ENCODE measurements at places on chromosomes 4 and X. TPM values are rescaled to one million over a fixed set of nuclear protein-coding genes. Genes with fewer than 3 reads are reported as not detected.

DNA sequence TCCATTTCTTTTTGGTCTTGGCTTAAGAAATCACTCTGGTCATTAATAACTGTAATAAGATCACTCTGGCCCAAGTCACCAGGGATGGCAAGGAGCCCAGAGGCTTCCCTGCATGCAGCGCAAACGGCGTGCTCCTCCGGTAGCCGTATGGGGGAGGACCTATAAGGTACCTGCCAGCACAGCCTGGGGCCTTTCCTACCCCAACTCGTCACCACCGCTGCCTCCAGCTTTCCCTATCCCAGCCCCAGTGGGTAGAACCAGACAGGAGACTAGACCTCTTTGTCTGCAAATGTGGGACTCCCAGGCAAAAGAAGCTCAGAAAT lies 25.9 kb downstream of the HAND2 start:
- no peaks in the 10 kb centered on the region for H3K4me1 ChIP-seq
- H3K27ac ChIP-seq = no peak overlapping the region
- no peaks in the 10 kb centered on the region for H3K27me3 ChIP-seq
- H3K36me3 ChIP-seq = no peaks in the 10 kb centered on the region
- no peak for DNase-seq

DNA sequence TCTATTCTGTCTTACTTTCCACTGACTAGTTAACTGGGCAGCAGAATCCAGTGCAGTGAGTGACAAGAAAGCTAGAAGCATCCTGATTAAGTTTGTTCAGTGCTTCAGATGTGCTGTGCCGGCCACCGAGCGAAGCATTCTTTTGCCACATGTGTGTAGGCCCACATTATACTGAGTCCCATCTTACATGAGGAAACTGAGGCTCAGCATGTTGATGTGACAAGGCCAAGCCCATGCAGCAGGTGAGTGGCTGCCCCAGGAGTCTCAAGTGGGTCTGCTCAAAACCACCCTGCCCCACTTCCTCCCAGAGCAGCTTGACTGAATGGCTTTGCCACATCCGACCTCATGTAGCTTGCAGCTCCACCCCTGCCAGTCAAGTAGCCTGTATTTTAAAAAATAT lies 50.5 kb downstream of the RHOH start:
- H3K27ac ChIP-seq = no peak overlapping the region
- H3K27me3 ChIP-seq = no peaks in the 10 kb centered on the region
- no peak overlapping the region for H3K4me3 ChIP-seq
- H3K36me3 ChIP-seq = no peaks in the 10 kb centered on the region
- H3K4me1 ChIP-seq = no peaks in the 10 kb centered on the region
- no peak for DNase-seq

DNA sequence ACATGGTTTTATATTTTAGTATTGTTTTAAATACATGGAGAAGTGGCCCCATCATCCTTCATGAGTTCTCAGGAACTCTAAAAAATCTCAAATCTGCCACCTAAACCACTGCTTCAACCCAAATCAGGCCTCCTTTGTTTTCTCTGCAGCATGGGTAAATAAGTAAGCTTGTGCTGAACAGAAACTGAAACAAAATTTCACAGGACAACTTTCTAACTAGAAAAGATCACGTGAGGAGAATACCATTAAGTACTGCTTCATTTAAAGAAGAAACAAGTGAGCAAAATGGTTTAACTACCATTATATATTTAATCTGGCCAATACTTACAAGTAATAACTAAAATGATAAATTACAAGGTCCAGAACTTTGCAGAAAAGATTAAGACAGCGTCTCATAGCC lies 2.5 kb downstream of the ARAP2 start:
- H3K4me3 ChIP-seq = peak overlapping the region; percentile 66
- peaks cover 6% of the 10 kb centered on the region for H3K4me1 ChIP-seq
- H3K27me3 ChIP-seq = no peaks in the 10 kb centered on the region
- no peaks in the 10 kb centered on the region for H3K36me3 ChIP-seq
- no peak for DNase-seq

GRCh38 chrX:150282953-150283352 lies 80.2 kb upstream of the MAMLD1 start:
- no peak for DNase-seq
- no peaks in the 10 kb centered on the region for H3K27me3 ChIP-seq
- H3K4me3 ChIP-seq = no peak overlapping the region
- no peaks in the 10 kb centered on the region for H3K4me1 ChIP-seq
- no peaks in the 10 kb centered on the region for H3K36me3 ChIP-seq

DNA sequence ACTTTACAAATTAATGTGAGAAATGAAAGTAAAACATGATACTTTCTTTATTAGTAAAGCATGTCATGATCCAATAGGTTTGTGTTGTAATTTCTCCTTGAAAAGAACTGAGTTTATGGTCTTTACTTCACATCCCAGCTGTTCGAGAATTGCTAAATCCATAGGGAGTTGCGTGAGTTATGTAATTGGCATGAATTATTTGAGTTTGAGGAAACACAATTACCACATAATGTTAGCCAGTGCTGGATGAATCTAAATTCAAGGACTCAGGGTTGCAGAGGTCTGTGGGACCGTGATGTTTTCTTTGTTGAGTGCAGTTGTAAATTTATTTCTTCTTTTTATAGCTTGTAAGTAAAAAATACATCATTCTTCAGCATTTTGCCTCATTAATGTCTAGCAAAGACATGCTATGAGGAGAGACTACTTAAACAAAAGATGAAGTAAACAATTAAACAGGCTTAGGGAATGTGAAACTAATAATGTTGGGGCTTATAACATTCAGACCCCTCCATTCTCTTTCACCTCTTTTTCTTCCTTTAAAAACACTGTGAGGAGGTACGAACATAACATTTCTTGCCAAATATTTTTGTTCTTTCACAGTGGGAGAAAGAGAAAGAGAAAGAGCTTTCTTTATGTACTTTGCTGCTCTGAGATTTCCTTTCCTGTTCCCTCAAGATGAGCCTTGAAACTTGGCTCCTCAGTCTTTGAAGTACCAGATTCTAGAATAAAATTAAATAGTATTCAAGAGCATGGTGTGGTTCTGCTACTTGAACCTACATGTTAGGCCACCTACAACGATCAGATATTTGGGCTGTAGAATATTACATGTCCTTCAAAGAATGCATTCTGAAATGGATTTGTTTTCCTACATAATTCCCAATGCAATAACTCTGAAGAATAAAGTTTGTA lies 159.6 kb upstream of the ANK2 start:
- no peaks in the 10 kb centered on the region for H3K4me1 ChIP-seq
- peak overlapping the region; percentile 39 for H3K4me3 ChIP-seq
- H3K27ac ChIP-seq = peak overlapping the region; percentile 81
- no peak for DNase-seq
- no peaks in the 10 kb centered on the region for H3K36me3 ChIP-seq
- H3K27me3 ChIP-seq = no peaks in the 10 kb centered on the region

GRCh38 chr4:55503169-55503568 lies 43.5 kb downstream of the CLOCK start:
- no peaks in the 10 kb centered on the region for H3K27me3 ChIP-seq
- no peak overlapping the region for H3K27ac ChIP-seq
- H3K4me1 ChIP-seq = peaks cover 6% of the 10 kb centered on the region
- peaks cover 9% of the 10 kb centered on the region for H3K36me3 ChIP-seq

DNA sequence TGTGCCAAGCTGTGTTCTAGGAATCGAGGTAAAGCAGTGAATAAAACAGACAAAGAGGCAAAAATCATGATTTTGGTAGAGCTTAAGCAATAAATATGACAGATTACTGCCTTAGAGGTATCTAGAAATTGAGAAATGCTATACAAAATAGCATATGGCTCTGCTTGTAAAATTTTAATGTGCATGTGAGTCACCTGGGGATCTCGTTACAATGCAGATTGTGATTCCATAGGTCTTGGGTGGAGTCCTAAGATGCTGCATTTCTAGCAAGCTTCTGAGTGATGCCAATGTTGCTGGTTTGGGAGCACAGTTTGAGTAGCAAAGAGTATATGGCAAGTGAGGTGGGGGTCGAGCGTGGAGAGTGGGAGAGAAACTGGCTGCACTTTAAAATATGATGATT lies 697.3 kb upstream of the MAGEB2 start:
- no peak for DNase-seq
- no peaks in the 10 kb centered on the region for H3K27me3 ChIP-seq

DNA sequence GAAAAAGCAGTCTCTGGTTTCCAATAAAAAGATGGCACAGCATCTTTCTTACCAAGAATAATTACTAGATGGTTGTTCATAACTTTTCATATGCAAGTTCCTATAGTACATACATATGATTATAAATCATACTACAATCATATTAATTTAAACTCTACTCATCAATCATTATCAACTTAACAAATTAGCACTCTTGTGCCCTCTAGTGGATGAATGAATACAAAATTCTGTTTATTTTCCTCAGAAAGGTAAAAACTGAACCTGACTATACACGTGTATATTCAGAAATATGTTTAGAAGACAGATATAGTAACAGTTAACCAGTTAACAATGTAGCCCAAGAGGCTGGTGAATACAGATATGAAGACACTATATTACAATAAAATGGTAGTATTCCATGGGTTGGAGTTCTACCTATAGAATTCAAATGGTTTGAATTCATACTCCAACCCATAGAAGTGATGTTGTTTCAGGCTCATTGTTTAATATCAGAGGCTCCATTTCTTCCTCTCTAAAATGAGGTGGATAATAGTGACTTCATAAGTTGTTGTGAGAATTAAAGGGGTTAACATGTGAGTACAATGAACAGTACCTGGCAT lies 100.0 kb downstream of the ADAMTS3 start:
- no peak for DNase-seq
- no peak overlapping the region for H3K27ac ChIP-seq
- no peak overlapping the region for H3K4me3 ChIP-seq
- no peaks in the 10 kb centered on the region for H3K36me3 ChIP-seq
- peaks cover under 1% of the 10 kb centered on the region for H3K4me1 ChIP-seq

- H3K4me3 ChIP-seq = no peak overlapping the region
- H3K27ac ChIP-seq = no peak overlapping the region
- no peak for DNase-seq
- no peaks in the 10 kb centered on the region for H3K4me1 ChIP-seq
- no peaks in the 10 kb centered on the region for H3K27me3 ChIP-seq
- H3K36me3 ChIP-seq = no peaks in the 10 kb centered on the region
These were observed 878.7 kb upstream of the TENM3 start for GRCh38 chr4:181364504-181364903.

DNA sequence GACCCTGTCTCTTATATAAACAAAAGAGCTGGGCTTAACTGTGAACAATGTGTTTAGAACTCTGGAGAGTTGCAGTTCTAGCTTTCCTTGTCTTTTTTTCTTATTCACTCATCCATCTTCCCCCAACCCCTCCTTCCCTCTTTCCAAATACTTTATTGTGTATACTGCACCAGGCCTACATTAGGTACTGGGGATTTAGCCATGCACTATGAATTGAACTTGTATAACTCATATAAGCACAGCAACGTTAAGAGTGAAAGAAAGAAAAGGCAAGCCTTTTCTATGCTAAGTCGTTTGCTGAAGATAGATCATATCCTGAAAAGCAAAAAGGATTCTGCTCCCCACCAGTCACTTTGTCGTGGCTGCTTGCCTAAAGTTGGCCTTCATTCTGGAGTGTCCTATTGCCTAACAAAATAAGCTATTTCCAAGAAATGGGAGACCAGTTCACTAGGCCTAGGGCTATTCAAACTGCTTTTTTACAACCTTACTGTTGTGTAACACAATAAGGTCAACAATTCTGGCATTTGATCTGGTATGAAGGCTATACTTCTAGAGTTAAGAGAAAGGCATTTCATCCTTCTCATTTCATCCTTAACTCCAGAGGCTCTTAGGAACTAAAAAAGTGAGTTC lies 32.2 kb downstream of the CCNI start:
- H3K4me1 ChIP-seq = peaks cover 15% of the 10 kb centered on the region
- H3K4me3 ChIP-seq = no peak overlapping the region
- H3K27ac ChIP-seq = peak overlapping the region; percentile 46
- peaks cover 34% of the 10 kb centered on the region for H3K36me3 ChIP-seq
- no peaks in the 10 kb centered on the region for H3K27me3 ChIP-seq

- no peaks in the 10 kb centered on the region for H3K36me3 ChIP-seq
- DNase-seq = peak; percentile 71
- peak overlapping the region; percentile 35 for H3K4me3 ChIP-seq
- H3K27ac ChIP-seq = peak overlapping the region; percentile 48
These were observed 213.1 kb upstream of the MID1 start for GRCh38 chrX:10833299-10834169.

DNA sequence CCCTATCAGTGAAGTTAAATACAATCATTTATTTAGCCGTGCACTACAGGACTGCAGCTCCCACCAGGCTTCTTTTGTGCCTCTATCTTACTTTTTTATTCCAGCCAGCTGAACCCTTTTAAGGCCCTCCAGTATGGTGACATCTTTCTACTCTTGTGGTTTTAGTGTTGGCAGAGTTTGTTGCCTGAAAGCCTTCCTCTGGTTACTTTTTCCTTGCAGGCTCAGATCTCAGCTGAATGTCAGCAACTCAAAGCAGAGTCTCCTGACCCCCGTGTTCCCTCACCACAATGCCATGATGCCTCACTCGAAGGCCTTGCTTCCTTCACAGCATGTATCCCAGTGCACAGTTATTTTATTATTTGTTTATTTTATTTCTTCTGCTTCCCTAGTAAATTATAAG lies 818.9 kb upstream of the LCORL start:
- no peak for DNase-seq
- no peaks in the 10 kb centered on the region for H3K4me1 ChIP-seq
- no peaks in the 10 kb centered on the region for H3K36me3 ChIP-seq
- no peaks in the 10 kb centered on the region for H3K27me3 ChIP-seq
- H3K27ac ChIP-seq = no peak overlapping the region

DNA sequence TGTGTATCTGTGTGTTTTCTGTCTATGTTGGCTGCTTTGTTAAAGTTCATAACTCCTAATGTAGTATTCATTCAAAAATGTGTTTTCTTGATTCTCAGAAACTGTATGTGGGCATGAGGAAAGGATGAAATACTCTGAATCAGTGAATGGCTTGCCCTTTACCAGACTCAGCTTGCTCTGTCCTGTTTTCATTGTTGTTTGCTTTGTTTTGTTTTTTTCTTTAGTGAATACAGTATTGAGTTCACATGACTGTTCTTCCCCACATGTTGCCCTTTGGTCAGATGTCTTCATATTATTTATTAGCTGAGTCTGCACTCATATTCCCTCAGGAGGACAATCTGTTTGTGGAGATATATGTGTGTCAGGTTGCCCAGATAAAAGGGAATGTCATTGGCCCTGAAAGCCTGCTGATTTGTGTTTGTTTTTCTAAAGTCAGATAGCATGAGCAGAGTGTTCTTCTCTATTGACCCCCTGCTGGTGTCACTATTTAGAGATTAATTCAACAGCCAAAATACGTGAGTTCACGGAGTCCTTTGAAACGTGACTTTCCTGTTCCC lies 1184.4 kb downstream of the RPA4 start:
- no peak overlapping the region for H3K27ac ChIP-seq
- no peaks in the 10 kb centered on the region for H3K36me3 ChIP-seq
- H3K4me1 ChIP-seq = no peaks in the 10 kb centered on the region
- no peak for DNase-seq
- H3K27me3 ChIP-seq = no peaks in the 10 kb centered on the region
- H3K4me3 ChIP-seq = no peak overlapping the region

ENOPH1 gene
- polyA plus RNA-seq = 22.2 TPM

CXCL10 gene
- polyA plus RNA-seq = 13.4 TPM

BMP3 gene
- 5.3 TPM for polyA plus RNA-seq

ALPK1 gene
- 5.5 TPM for polyA plus RNA-seq

PGRMC1 gene
- 33.0 TPM for polyA plus RNA-seq

BRS3 gene
- polyA plus RNA-seq = not detected

GUCY1B1 gene
- polyA plus RNA-seq = 8.0 TPM
